ENCODE measurements at places on chromosomes 7 and 10.

GRCh38 chr7:148572067-148572522 is 18.5 kb upstream of the C7orf33 start:
- DNase-seq, result no peak

- no peak for DNase-seq
Observed at GRCh38 chr10:123643315-123643714, 22.8 kb upstream of the GPR26 start.

DNA sequence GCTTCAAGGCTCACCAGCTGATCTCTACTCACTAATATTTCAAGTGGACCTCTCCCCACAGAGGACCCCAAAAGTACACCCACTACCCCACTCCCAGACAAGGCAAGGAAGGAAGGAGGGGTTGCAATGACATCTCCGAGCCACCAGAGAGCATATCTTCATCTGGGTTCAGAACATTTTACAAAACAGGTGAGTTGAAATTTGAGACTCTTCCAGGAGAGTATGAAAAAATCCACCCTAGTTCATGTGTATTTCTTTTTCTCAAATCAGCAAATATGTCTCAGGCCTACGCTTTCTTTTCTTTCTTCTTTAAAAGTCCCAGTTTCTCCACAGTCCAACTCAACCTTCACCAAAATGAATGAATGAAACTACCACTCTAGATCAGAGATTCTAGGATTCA is 61.9 kb downstream of the SGMS1 start:
- peak; percentile 9 for DNase-seq

GRCh38 chr7:64312826-64313225 is 935 bp upstream of the ZNF736 start:
- DNase-seq, result no peak

- DNase-seq, result no peak
Observed at GRCh38 chr10:70586348-70586930, 16.1 kb downstream of the PRF1 start.

GRCh38 chr10:4343873-4344272 is 482.1 kb upstream of the AKR1E2 start:
- no peak for DNase-seq

- DNase-seq, result no peak
Observed at GRCh38 chr10:126294451-126294850, 93.8 kb downstream of the ADAM12 start.

GRCh38 chr7:141150465-141150864 is 76.6 kb downstream of the TMEM178B start:
- DNase-seq, result no peak

DNA sequence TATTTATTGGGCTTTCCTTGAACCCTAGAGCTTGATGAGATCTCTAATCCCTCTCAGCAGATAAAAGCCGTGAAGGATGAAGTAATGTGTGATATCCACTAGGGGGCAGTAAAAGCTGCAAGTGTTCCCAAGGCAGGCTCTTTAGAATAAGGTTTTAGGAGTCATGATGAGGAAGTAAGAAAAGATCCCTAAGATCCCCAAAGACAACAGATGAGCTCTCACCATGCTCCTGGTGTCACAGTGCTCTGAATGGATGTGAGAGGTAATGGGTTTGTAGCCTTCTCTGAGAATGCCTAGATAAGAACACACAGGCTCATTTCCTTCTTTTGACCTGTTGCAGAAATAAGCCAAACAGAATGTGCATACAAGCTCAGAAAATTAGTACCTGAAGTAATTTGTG is 70.4 kb upstream of the ITPRID1 start:
- DNase-seq, result peak; percentile 35

DNA sequence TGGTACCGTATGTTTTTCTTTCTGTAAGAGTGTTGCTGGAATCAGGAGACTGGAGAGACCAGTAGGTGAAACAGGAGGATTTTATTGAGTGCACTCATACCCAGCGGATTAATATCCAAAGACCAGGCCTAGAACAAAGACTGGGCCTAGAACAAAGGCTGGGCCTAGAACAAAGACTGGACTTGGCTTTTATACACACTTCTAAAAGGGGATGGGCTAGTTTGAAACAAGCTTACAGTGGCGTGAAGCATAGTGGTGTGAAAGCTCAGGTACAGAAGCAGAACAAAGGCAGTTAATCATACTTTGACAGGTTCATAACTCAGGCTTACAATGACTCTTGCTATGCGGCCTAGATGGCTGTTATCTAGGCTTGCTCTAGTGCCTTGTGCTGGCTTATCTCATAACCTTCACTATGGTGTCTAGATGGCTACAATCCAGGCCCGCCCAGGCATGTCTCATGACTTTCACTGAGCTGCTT is 67.7 kb downstream of the TRIM24 start:
- no peak for DNase-seq

DNA sequence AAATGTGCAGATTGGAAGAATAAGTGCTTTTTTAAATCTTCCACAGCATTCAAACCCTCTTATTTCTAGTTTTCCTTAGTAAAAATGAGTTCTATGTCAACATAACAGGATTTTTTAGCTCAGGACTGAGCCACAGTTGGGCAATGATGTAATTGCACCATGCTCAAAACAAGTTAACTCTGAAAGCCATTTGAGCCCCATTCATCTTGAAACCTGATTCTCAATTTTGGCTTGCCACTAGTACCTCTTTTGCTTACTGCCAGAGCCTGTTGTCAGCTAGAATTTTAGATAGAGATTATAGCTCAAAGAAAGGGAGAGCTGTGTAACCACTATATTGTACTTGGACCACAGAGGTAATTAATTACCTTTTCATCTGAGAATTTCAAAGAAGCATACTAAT is 1028.5 kb upstream of the PHF14 start:
- DNase-seq, result no peak

- no peak for DNase-seq
Observed at GRCh38 chr10:71701496-71702132, 18.0 kb downstream of the C10orf105 start.

- peak; percentile 61 for DNase-seq
Observed at GRCh38 chr10:102647443-102648268, 3.4 kb downstream of the TRIM8 start.
